ENCODE measurements at places on chromosomes 6 and 20.
A peak's percentile ranks its signal among the peaks of the same experiment; 100 is the strongest.

GRCh38 chr6:23096876-23097275, 527.5 kb downstream of the HDGFL1 start:
- DNase-seq, result no peak

GRCh38 chr6:89172131-89172530, 26.3 kb downstream of the PM20D2 start:
- no peak for DNase-seq

DNA sequence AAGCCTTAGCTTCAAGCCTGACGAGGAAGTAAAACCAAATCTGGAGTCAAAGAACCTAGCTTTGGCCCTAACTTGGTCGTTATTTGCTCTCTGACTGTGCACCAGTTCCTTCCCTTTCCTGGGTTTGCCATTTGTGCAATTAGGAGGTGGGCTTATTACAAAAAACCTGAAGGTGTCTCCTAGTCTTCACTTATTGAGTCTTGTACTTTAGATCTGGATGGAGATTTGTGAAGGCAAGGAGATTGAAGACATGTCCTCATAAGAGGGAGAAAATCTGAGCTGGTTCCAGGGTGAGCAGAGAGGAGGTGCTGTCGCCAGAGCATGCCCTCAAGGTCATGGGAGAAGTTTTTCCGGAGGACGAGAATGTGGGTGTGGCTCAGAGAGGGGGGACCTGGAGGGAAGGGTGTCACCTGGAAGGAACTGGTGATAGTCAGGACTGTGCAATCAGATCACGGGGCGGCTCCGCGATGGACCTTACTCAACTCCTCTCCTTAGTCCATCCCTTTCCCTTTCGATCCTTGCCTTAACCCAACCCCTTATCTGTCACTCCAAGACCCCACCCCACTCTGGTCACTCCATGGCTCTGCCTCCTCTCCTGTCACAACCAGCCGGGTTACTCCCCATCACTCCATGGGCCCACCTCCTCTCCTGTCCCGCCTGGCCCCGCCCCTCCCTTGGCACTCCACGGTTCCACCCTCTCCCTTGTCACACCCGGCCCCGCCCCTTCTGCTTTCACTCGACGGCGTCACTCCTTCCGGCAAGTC, 588 bp upstream of the ACSS2 start:
- DNase-seq, result peak; percentile 98

GRCh38 chr6:94269256-94269655, 849.9 kb upstream of the EPHA7 start:
- no peak for DNase-seq

DNA sequence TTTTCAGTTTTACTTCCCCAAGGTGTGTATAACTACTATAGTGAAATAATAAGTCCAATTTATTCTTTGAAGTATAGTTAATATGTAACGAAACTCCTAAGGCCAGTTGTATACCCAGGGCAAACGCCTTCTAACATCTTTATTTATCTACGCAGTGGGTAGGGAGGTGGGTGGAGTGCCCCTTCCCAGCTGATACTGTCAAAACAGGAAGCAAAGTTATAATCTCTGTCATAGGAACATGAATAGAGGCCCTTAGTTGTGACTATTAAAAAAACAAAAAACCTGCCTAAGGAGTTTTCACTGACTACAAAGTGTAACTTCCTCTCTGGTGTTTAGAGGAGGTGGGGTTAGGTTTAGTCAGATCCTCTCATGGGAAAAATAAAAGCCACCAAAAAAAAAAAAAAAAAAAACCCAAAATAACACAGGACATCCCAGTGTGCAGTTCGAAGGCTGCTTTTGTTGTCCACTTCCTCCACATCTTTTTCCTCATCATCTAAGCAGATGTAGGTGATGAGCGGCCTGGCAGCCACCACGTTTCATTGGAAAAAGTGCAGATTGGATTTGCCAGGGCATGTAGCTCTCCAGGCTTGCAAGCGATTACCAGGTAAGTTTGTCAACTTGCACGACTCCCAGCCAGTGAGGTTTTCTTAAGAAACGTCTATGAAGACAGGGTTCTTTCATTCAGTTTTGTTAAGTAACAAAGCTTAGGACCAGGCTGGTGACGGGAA, 58.7 kb downstream of the UTRN start:
- peak; percentile 80 for DNase-seq
